ENCODE measurements at places on chromosomes 12 and 14. TPM values are rescaled to one million over a fixed set of nuclear protein-coding genes. Genes with fewer than 3 reads are reported as not detected.

DNA sequence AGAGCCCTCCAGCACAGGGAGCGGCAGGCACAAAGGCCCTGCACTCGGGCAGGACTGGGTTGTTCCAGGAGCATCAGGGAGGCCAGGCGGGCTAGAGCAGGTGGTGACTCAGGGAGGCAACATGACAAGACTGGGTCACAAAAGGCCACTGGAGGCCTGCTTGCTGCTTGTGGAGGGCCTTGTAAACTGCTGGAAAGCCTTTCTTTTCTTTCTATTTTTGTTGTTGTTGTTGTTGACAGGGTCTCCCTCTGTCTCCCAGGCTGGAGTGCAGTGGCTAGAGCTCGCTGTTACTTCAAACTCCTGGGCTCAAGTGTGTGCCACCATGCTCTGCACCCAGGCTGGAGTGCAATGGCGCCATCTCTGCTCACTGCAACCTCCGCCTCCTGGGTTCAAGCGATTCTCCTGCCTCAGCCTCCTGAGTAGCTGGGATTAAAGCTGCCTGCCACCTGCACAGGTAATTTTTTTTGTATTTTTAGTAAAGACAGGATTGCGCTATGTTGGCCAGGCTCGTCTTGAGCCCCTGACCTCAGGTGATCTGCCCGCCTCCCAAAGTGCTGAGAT is 11.8 kb upstream of the RCOR1 start:
- DNase-seq, result no peak

- DNase-seq, result no peak
Observed at GRCh38 chr12:121990114-121990647, 31.5 kb upstream of the BCL7A start.

GRCh38 chr14:95759941-95760340 is 46.0 kb upstream of the TCL1A start:
- no peak for DNase-seq

- no peak for DNase-seq
Observed at GRCh38 chr12:19639781-19640415, 200.6 kb downstream of the AEBP2 start.

- DNase-seq, result no peak
Observed at GRCh38 chr12:114851981-114852380, 168.0 kb upstream of the TBX3 start.

- no peak for DNase-seq
Observed at GRCh38 chr12:102652645-102653313, 172.4 kb upstream of the IGF1 start.

GRCh38 chr12:52055731-52056711 is 4.8 kb downstream of the NR4A1 start:
- no peak for DNase-seq

DNA sequence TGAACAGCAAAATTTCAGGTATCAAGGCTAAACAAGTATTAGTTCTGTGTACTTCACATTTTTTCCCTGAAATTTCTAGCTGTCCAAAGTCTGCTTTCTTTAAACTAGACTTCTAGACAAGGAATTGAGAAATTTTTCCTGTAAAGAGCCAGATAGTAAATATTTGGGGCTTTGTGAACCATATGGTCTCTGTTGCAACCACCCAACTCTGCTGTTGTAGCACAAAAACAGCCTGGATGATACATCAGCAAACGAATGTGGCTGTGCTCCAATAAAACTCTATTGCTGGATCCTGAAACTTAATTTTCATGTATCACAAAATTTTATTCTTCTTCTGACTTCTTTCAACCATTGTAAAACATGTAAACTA is 96.0 kb upstream of the SLC38A4 start:
- DNase-seq, result no peak

DNA sequence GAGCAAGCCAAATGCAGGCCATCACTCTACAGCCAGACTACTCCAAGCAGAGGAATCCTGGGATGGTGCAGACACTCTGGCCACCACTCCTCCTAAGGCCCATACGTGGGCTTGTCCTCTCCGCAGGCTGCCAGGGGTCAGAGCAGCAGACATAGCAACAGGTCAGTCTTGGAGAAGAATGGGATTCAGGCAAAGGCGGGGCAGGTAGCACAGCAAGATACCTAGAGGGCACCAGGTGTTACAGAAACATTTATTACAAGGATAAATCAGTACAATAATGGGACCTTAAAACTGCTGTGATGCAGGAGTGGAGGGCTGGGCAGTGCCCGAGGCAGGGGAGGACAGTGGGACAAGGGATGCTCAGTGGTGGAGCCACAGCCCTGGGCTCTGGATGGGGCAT is 20.3 kb downstream of the SYNDIG1L start:
- DNase-seq, result peak; percentile 33

GRCh38 chr14:100135784-100136183 is 23.7 kb downstream of the DEGS2 start:
- DNase-seq, result peak; percentile 61

- DNase-seq, result no peak
Observed at GRCh38 chr14:98259881-98260280, 1012.1 kb downstream of the BCL11B start.

DNA sequence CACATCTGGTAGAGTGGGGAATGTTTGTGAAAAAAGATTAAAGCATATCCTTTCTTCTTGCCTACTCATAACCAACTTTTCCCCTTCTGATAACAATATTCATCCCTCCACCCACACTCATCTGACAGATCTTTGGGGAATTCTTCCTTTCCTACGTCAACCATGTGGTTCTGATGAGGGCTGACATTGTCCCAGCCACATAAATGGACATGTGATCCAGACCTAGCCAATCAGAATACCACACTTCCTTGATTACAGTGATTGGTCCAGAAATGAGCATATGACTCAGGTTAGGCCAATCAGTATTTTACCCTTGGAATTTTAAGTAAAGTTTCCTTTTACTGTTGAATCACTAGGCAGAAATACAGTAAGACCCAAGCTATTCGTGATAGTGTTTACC is 58.9 kb downstream of the GPR65 start:
- no peak for DNase-seq

DNA sequence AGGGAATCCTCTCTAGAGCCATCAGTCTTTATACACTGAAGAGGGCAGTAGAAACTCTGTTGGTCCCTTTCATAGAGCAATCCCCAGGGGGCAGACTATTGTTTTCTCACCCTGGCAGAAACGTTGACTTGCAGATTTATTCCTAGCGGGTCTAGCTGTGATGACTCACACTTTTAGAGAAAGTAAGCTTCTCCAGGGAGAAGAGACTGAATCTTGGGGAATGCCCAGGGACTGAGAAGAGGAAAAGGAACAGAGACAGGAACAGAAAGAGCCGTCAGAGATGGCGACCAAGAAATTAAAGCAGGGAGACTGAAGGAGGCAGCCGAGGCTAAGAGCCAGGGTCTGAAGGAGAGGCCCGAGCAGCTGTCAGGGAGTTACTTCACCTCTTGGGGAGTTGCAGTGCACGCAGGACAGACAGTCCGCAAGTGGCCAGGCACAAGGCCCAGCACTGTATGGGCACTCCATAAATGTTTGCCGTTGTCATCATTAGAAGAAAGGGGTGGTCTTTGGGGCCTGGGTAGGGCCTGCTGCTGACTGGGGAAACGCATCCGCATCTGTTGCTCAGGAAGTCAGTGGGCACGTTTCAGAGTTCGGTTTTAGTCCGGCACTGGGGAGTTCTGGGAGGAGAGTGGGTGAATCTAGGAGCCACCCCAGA is 13.0 kb downstream of the PLEKHG6 start:
- DNase-seq, result peak; percentile 94

DNA sequence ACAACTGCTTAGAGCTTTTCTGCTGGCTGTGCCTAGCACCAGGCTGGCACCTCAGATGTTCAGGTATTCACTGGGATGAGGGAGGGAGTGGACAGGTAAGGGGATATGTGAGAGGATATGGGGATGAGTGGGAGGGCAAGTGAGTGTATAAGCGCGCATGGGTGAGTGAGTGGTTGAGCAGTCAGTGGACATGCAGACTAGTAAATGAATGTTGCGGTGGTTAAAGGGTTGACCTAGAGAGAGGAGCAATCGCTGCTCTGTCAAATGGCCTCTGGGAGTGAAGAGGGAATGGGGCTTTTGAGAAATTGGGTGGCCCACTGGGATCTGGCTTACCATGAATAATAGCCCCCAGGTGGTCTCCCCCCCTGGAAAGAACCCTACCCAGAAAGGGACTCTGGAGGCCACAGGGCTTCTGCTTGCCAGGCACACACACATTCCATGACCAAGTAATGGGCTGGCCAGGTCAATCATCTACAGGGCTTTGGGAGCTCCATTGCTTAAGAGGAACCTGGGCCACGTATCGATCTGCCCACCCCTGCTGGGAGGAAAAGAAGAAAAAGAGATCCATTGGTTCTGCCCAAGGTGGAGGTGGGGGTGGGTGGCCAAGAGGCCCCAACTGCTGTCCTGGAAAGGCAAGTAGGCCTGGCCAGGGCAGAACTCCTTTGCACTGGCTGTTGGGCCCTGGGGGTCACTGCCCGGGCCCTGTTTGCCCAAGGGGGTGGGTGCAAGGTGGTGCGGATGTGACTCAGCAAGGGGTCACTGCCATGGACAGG is 30.8 kb upstream of the ZFP36L1 start:
- DNase-seq, result no peak

DNA sequence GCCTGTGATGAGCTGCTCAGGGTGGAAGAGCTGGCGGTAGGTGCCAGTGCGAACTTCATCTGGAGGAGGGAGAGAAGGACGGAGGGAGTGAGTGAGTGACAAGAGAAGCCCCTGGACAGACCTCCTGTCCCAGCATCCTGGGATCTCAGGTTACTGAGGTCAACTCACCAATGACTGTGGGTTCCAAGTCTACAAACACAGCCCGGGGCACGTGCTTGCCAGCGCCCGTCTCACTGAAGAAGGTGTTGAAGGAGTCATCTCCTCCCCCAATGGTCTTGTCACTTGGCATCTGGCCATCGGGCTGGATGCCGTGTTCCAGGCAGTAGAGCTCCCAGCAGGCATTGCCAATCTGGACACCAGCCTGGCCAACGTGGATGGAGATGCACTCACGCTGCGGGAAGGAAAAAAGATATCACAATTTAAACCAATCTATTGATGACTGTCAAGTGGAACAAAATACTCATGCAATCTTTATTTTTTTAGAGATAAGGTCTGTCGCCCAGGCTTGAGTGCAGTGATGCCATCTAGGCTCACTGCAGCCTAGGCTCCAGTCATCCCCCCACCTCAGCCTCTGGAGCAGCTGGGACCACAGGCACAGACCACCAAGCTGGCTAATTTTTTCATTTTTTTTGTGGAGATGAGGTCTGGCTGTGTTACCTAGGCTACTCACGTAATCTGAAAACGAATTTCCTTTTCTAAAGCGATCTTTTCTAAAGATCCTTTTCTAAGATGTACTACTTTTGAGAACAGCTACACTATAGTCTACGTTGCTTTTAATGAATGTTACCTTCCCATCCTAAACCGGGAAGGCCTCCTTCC is 1.7 kb downstream of the TUBA1B start:
- no peak for DNase-seq

DNA sequence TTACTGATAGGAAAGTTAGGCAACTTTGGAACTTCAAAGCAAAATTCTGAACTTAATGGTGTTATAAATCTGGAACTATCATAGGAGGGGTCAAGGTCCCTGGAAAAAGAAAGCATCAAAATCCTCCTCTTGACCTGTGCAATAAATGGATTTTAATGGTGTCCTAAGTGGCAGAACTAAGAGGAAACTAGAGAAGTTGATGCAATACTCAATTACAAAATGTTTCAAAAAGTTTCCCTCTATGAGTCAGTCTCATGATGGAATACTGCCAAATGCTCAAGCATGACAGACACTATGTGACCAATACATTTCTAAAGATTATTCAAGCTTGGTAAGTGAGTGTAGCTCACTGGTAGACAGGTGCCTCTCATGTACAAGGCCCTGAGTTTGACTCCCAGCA is 47.7 kb upstream of the ERGIC2 start:
- DNase-seq, result no peak

DNA sequence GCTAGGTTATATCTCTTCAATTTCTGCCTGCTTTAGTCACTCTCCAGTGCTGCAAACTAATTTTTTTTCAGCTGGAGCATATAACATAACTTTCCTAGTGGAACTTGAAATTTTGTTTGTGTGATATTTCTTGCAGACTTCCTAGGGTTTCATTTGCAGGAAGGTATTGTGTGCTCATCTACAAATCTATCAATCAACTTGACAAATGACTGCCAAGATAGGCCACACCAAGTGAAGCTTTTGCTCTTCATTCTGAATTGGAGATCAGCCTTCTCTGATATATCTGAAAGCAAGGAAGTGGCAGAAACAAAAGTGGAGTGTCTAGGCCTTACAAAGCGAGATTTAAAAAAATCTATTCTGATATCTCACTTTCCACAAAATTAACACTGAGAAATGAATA is 551.1 kb upstream of the LRFN5 start:
- DNase-seq, result no peak

- no peak for DNase-seq
Observed at GRCh38 chr14:91369628-91370445, 47.8 kb downstream of the CCDC88C start.

GRCh38 chr14:33704481-33704880 is 246.4 kb downstream of the EGLN3 start:
- no peak for DNase-seq

- no peak for DNase-seq
Observed at GRCh38 chr14:80988735-80989429, 33.5 kb downstream of the TSHR start.

GRCh38 chr12:63138488-63138887 is 12.5 kb downstream of the AVPR1A start:
- DNase-seq, result no peak

GRCh38 chr12:26523708-26524150 is 309.3 kb downstream of the ITPR2 start:
- no peak for DNase-seq

- peak; percentile 41 for DNase-seq
Observed at GRCh38 chr12:51393676-51394545, 2.7 kb upstream of the GALNT6 start.

DNA sequence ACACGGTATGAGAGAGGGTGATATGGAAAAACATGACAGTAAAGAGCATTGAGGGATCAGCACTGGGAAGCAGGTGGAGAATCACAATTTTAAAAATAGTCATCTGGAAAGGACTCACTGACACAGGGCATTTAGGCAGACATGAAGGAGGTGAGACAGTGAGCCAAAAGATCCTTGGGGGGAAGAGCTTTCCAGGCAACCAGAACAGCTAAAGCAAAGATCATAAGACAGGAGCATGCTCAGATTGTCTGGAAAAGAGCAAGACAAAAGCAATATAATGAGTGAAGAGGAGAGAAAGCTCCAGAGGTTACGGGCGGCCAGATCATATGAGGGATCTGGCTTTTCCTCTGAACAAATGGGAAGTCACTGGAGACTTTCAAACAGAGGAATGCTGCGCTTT is 63.9 kb downstream of the DENND5B start:
- no peak for DNase-seq

GRCh38 chr12:108043286-108043685 is 85.8 kb upstream of the WSCD2 start:
- DNase-seq, result no peak

CD163 gene
- 11.6 TPM for total RNA-seq

KANSL2 gene
- total RNA-seq, result 33.5 TPM

NXPH4 gene
- 14.1 TPM for total RNA-seq

PRKCH gene
- 7.2 TPM for total RNA-seq

PTHLH gene
- total RNA-seq, result not detected

ANKRD33 gene
- total RNA-seq, result not detected

KRT3 gene
- not detected for total RNA-seq

HSPA2 gene
- 15.1 TPM for total RNA-seq

AREL1 gene
- total RNA-seq, result 17.5 TPM

B4GALNT3 gene
- total RNA-seq, result 61.5 TPM

LRP1-AS gene
- total RNA-seq, result not detected

KRT72 gene
- not detected for total RNA-seq

YLPM1 gene
- 68.7 TPM for total RNA-seq
